ENCODE measurements at places on chromosomes 13 and 19.

DNA sequence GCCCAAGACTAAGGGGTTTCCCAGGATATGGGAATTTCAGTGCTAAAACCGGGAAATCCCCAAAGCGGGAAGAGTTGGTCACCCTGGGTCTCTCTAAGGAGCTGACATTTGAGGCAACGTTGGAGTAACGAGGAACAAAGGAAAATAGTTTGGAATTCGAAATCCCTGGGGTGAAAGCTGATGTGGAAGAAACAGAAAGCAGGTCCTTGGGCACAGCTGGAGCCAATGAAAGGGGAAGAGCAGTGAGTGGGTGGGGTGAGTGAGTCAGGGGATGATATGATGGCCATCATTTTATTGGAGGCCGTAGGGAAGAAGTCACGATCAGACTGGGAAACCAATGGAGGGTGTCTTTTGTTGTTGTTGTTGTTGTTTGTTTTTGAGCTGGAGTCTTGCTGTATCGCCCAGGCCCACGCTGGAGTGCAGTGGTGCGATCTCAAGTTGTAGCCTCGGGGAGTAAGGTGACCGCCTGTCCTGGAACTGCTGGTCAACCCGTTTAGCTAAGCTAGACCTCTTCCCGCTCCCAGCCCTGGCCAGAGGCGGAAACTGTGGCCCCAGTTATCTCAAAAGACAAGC lies 3.4 kb upstream of the RFX2 start:
- H3K27ac ChIP-seq = no peak overlapping the region
- H3K27me3 ChIP-seq = no peaks in the 10 kb centered on the region
- no peaks in the 10 kb centered on the region for H3K36me3 ChIP-seq
- no peak for DNase-seq

GRCh38 chr19:27774827-27775226 lies 1438.1 kb downstream of the UQCRFS1 start:
- no peaks in the 10 kb centered on the region for H3K27me3 ChIP-seq

DNA sequence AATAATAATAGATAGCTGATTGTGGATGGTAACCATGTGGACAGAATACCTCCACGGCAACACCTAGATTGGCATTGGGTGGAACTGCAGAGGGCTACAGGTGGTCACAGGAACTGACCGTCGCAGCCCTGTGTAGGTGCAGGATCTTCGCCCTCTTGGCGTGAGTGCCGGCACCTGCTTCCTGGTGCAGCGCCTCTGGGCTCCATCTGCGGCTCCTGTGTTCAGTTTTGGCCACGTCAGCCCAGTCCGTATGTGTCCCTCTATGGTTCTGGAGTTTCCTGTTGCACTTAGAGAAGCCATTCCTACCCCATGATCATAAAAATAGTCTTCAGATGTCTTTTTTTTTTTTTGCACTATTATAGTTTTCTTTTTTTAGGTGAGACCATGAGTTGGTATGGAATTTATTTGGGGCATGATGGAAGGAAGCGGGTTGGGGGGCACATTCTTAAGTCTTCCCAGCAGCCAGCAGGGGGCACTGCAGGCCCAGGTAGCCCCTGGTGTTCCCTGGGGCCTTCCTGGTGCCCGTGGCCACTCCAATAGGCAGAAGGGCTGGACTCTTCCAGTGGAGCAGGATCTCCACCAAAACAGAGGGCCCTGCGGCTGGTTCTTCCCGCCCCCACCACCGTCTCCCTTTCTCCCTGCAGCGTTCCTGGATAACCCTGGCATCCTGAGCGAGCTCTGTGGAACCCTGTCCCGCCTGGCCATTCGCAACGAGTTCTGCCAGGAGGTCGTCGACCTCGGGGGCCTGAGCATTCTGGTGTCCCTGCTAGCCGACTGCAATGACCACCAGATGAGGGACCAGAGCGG lies 10.1 kb upstream of the SLC25A42 start:
- no peaks in the 10 kb centered on the region for H3K27me3 ChIP-seq
- H3K4me3 ChIP-seq = no peak overlapping the region
- no peaks in the 10 kb centered on the region for H3K4me1 ChIP-seq

DNA sequence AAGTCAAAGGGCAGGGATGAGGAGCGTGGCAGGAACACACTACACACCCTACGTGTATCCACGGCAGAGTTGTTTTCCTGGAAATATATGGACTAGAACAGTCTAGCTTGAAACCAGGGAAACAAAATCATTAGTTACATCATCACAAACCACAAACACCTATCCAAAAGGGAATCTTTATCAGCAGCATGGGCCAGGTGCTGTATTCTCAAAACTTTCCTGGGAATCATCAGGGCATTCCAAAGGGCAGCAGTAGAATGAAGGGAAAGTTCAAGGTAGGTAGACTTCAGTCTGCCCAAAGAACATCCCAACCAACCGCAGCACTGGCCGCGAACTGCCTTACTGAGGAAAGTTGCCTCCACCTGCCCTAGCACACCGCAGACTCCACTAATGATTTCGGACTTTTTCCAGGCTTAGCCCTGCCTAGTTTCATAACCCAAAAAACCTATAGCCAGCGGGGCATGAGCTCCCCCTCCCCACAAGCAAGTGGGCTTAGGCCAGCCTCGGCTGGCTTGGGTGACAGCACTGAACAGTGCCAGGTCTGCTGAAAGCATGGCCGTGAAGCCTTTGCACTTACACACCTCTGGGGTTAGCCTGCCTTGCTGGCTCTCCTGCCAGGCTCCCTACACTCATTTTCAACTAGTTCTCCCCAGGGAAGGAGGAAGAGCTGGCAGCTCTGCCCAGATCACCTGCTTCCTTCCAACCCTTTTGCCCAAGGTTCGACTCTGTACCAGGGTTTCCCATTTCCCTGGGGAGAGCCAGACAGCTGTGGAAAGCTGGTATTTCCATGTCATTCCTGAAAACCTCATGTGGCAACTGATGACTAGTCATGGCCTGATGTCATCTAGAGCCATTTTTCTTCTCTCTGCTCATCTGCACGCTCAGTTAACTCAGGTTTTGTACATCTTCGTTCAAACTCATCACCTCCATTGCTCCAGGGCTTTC lies 77.3 kb upstream of the UBAC2 start:
- no peak for DNase-seq
- H3K27ac ChIP-seq = no peak overlapping the region
- no peaks in the 10 kb centered on the region for H3K36me3 ChIP-seq
- H3K4me3 ChIP-seq = no peak overlapping the region
- no peaks in the 10 kb centered on the region for H3K4me1 ChIP-seq
- no peaks in the 10 kb centered on the region for H3K27me3 ChIP-seq

DNA sequence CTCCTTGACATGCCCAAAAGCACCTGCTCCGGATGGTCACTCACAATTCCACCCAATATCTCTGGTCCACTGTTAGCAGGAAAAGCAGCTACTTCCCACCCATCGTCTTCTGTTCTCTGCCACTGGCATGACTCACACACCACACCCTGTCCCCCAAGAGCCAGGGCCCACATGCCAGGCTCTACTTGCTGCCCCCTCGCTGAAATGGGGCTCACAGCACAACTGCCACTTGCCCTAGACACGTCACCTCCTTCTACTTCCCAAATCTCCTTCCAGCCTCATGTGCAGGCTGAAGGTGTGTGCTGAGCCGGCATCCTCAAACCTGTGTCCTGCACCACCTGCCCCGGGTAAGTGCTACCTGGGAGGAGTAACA lies 65.0 kb downstream of the TBC1D4 start:
- no peak overlapping the region for H3K4me3 ChIP-seq
- DNase-seq = no peak
- no peaks in the 10 kb centered on the region for H3K4me1 ChIP-seq
- no peak overlapping the region for H3K27ac ChIP-seq
- H3K36me3 ChIP-seq = no peaks in the 10 kb centered on the region

- no peak overlapping the region for H3K4me3 ChIP-seq
- no peaks in the 10 kb centered on the region for H3K27me3 ChIP-seq
- H3K27ac ChIP-seq = no peak overlapping the region
- DNase-seq = no peak
- H3K4me1 ChIP-seq = no peaks in the 10 kb centered on the region
Observed at GRCh38 chr13:26855921-26856320, 95.3 kb upstream of the GPR12 start.

- H3K36me3 ChIP-seq = no peaks in the 10 kb centered on the region
- no peak overlapping the region for H3K27ac ChIP-seq
- no peaks in the 10 kb centered on the region for H3K4me1 ChIP-seq
- H3K4me3 ChIP-seq = no peak overlapping the region
- no peak for DNase-seq
Observed at GRCh38 chr19:33640773-33641172, 19.0 kb downstream of the CHST8 start.

- no peak overlapping the region for H3K27ac ChIP-seq
- no peak overlapping the region for H3K4me3 ChIP-seq
- H3K27me3 ChIP-seq = no peaks in the 10 kb centered on the region
Observed at GRCh38 chr19:32824191-32824751, 45.3 kb downstream of the SLC7A9 start.

- H3K27me3 ChIP-seq = no peaks in the 10 kb centered on the region
- peaks cover 43% of the 10 kb centered on the region for H3K36me3 ChIP-seq
- no peak overlapping the region for H3K27ac ChIP-seq
- H3K4me3 ChIP-seq = no peak overlapping the region
Observed at GRCh38 chr19:2810141-2811091, 9.3 kb upstream of the ZNF554 start.

DNA sequence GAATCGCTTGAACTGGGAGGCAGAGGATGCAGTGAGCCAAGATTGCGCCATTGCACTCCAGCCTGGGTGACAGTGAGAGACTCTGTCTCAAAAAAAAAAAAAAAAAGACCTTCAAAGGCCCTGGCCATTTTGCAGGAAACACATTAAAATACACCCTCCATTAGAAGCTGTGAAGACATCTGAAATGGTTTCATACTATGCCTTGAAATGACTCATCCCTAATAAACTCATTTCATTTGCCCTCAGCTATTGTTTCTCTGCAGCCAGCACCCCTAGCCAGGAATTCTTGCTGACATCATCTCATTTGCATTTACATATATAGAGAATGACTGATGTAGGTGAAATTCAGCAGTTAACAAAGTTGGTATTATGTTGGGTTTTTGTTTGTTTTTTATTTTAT lies 8.7 kb downstream of the EML2 start:
- H3K27ac ChIP-seq = no peak overlapping the region
- H3K27me3 ChIP-seq = no peaks in the 10 kb centered on the region
- H3K4me3 ChIP-seq = no peak overlapping the region

GRCh38 chr13:114134944-114135610 lies 2.7 kb upstream of the RASA3 start:
- no peak for DNase-seq
- H3K27me3 ChIP-seq = no peaks in the 10 kb centered on the region
- H3K4me1 ChIP-seq = peaks cover 7% of the 10 kb centered on the region
- no peaks in the 10 kb centered on the region for H3K36me3 ChIP-seq
- peak overlapping the region; percentile 44 for H3K27ac ChIP-seq
- no peak overlapping the region for H3K4me3 ChIP-seq

GRCh38 chr19:29678484-29679106 lies 13.3 kb downstream of the PLEKHF1 start:
- H3K4me1 ChIP-seq = peaks cover 54% of the 10 kb centered on the region
- peak overlapping the region; percentile 58 for H3K27ac ChIP-seq
- H3K4me3 ChIP-seq = no peak overlapping the region

DNA sequence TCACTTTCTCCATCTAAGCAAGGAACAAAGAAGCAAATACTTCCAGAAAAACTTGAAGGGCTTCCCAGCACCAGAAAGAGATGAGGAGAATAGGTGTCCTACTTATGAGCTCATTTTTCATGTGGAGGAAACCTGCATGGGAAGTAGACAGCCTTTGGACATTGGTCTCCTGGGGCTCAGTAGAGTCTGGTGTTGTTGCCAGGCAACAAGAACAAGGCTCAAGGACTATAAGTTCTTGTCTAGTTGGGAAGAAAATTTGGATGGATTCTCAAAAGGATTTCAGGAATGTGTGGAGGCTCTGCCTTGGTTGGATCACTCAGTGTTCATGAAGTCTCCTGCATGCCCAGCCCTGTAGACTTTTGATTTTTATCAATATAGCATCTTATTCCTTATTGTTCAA lies 84.5 kb downstream of the MBNL2 start:
- peaks cover 16% of the 10 kb centered on the region for H3K4me1 ChIP-seq
- DNase-seq = no peak
- no peak overlapping the region for H3K4me3 ChIP-seq
- H3K27ac ChIP-seq = no peak overlapping the region
- no peaks in the 10 kb centered on the region for H3K36me3 ChIP-seq

- no peaks in the 10 kb centered on the region for H3K27me3 ChIP-seq
- H3K4me3 ChIP-seq = no peak overlapping the region
- no peaks in the 10 kb centered on the region for H3K36me3 ChIP-seq
- H3K4me1 ChIP-seq = no peaks in the 10 kb centered on the region
- H3K27ac ChIP-seq = no peak overlapping the region
Observed at GRCh38 chr13:38693641-38694040, 6.8 kb downstream of the FREM2 start.

GRCh38 chr19:30428844-30429243 lies 56.7 kb downstream of the ZNF536 start:
- H3K27ac ChIP-seq = no peak overlapping the region
- H3K4me3 ChIP-seq = no peak overlapping the region
- H3K4me1 ChIP-seq = no peaks in the 10 kb centered on the region
- no peak for DNase-seq
- H3K27me3 ChIP-seq = no peaks in the 10 kb centered on the region

- no peak for DNase-seq
- no peak overlapping the region for H3K27ac ChIP-seq
- H3K36me3 ChIP-seq = peaks cover 3% of the 10 kb centered on the region
- no peak overlapping the region for H3K4me3 ChIP-seq
- H3K4me1 ChIP-seq = no peaks in the 10 kb centered on the region
Observed at GRCh38 chr19:56309511-56310185, 5.0 kb downstream of the ZSCAN5A start.

- peak; percentile 70 for DNase-seq
- H3K4me1 ChIP-seq = peaks cover 6% of the 10 kb centered on the region
- H3K27ac ChIP-seq = peak overlapping the region; percentile 80
Observed at GRCh38 chr13:21033856-21034602, 27.4 kb downstream of the LATS2 start.

GRCh38 chr19:40923934-40924391 lies 41.9 kb upstream of the CYP2A7 start:
- no peaks in the 10 kb centered on the region for H3K4me1 ChIP-seq
- H3K4me3 ChIP-seq = no peak overlapping the region
- no peak overlapping the region for H3K27ac ChIP-seq
- no peaks in the 10 kb centered on the region for H3K27me3 ChIP-seq

GRCh38 chr13:113489549-113490495 lies 689 bp downstream of the DCUN1D2 start:
- H3K4me3 ChIP-seq = peak overlapping the region; percentile 99
- H3K27ac ChIP-seq = peak overlapping the region; percentile 95
- DNase-seq = no peak
- peaks cover 14% of the 10 kb centered on the region for H3K4me1 ChIP-seq

DNA sequence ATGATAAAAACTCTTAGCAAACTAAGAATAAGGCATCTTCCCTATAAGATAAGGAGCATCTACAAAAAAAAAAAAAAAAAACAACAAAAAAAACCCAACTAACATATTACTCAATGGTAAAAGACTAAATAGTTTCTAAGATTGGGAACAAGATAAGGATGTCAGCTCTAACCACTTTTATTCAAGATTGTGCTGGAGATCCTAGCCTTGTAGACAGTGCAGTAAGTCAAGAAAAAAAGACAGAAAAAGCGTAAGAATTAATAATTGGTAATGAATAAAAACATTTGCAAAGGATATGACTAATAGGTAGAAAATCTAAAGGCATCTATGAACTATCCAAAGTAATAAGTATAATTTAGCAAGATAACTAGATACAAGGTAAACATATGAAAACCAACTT lies 33.0 kb downstream of the ZIC2 start:
- no peak overlapping the region for H3K27ac ChIP-seq
- DNase-seq = no peak
- no peaks in the 10 kb centered on the region for H3K27me3 ChIP-seq
- no peaks in the 10 kb centered on the region for H3K36me3 ChIP-seq
- H3K4me1 ChIP-seq = no peaks in the 10 kb centered on the region

Data from ascending aorta (tissue), 2 donors.